LHCN-M2 (cell line): ENCODE measurements at places on chromosomes 1 and 21.

- no peak for DNase-seq
Observed at GRCh38 chr1:156727492-156727891, 777 bp upstream of the METTL25B start.

GRCh38 chr1:230549625-230550024 is 92.7 kb upstream of the COG2 start:
- DNase-seq = no peak

GRCh38 chr1:109319114-109319513 is 12.3 kb upstream of the MYBPHL start:
- DNase-seq = no peak

DNA sequence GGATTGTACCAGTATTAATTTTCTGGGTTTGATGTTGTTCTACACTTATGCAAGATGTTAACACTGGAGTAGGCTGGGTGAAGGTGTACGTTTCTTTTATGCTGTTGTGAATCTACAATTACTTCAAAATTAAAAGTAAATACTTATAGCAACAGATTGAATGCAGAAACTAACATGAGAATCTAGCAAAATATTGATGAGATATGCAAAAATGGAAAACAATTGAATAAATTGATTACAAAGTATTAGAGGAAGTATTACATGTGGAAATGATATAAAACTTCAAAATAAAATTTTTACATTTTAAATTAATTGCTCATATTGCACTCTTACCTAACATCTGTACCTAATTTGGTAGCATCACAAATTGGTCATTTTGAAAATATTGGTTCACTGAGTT is 5.7 kb upstream of the SPRR3 start:
- DNase-seq = no peak

DNA sequence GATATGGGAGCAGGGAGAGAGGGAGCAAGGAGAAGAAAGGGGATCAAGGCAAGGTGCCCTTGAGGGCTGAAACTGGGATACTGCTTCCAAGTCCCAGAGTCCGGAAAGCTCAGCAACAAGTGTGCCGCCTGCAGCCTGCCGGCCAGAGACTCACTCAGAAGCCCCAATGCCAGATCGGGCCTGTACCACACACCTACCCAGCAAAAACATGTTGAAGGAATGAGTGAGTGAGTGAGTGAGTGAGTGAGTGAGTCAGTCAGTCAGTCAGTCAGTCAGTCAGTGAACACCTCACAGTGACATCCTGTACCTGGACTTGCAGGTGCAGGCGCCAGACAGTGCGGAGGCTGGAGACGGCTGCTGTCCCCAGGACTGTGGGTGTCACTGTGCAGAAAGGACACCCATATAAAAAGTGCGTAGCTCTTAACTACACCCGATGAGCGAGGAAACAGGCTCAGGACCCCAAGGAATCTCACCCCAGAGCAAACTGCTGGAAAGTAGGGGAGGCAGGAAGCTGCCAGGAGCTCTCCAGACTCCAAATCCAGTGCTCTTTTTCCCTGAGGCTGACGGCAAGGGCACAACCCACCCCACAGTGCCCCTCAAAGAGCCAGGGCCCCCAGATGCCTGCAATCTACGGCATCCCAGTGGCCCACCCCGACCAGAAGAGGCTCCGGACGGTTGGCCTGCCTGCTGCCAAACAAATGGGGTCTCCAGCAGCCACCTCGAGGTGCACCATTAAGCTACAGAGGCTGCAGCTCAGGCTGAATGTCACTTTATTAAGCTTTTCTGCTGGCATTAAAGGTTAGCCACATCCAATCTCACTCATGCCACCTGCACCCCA is 261.7 kb downstream of the NPHP4 start:
- no peak for DNase-seq
